ENCODE measurements at places on chromosomes 3 and 15.

DNA sequence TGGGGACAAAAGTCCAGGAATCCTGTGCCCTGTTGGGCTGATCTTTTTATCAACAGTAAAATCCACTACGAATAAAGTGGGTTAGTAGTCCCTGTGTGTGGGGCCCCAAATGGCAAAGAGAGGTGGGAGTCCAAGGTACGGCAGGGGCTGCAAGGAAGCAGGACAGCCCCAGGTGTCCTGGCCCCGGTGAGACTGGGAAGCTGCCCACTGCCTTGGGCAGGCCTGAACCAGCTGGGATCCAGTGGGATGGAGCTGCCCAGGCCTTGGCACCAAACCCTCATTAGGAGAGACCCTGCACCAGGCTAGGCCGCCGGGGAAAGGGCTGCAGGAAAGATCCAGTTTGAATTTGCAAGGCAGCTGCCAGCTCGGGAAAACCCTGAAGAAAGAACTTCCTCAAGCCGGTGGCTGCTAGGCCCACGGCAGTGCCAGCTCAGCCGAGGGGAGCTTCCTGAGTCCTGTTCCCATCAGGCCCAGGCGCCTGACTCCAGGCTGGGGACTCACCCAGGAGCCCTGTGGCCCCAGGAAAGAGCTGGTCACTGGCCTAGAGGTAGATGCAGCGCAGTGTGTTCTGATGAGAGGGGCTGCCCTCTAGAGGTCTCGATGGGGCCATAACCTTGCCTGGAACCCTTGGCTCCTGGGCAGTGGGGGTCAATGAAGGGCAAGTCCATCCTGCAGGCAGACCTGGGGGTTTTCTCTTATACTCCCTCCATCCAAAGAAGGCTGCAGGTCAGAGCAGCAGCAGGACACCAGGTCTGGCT lies 14.4 kb upstream of the GNAI2 start:
- peak; percentile 45 for DNase-seq

- DNase-seq = no peak
Observed at GRCh38 chr3:30625541-30626438, 19.4 kb downstream of the TGFBR2 start.

DNA sequence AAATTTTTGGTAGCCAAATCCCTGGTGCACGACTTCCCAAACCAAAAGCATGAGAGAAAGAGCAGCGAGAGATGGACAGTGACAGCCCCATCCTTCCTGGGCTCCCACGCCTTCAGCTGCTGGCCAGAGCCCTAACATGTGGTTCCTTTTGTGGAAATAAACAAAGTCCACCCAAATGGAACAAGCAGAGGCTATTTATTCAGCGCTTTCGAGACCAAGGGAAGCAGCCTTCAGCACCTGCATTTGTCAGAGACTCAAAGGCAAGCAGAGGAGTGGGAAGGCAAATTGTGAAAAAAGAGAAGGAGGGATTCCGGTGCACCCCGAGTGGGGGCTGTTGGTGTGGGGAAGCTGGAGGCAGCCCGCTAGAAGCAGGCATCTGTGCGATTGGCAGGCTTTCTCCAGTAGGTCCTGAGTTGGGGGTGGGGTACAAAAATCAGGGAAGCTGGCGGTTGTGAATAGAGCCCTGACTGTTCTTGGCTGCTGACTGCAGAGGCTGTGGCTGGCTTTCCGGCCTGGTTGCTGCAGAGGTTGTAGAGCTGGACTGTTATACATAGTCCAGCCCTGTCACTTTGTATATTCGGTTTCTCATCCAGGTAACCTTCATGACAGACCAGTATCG lies 427.2 kb downstream of the OCA2 start:
- DNase-seq = peak; percentile 13

DNA sequence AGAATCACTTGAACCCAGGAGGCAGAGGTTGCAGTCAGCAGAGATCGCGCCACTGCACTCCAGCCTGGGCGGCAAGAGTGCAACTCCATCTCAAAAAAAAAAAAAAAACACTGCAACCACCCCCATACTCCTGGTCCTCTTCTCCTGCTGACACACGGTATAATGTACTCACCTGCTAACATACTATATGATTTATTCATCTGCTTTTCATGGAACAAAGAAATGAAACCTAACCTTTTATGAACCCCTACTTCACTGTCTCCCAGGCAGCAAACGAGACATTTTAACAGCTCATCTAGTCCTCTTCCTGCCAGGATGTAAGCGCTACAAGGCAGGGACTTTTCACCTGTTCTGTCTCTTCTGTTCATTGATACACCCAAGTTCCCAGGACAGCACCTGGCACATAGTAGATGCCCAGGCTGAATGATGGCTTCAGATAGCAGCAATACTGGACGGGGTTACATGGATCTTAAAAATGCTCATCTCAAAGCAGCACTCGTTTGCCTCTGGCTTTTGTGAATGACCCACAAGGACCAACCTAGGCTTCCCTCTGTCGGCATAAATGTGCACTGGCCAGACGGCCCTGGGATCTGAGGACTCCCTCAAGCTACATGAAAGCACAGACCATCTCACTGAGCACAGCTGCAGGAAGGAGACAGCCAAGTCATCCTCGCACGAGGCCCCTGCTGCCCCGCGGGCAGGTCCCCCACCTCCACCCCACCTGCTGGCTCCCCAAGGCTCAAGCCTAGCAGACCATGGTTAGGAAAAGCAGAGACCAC lies 20.3 kb downstream of the XXYLT1 start:
- DNase-seq = no peak

DNA sequence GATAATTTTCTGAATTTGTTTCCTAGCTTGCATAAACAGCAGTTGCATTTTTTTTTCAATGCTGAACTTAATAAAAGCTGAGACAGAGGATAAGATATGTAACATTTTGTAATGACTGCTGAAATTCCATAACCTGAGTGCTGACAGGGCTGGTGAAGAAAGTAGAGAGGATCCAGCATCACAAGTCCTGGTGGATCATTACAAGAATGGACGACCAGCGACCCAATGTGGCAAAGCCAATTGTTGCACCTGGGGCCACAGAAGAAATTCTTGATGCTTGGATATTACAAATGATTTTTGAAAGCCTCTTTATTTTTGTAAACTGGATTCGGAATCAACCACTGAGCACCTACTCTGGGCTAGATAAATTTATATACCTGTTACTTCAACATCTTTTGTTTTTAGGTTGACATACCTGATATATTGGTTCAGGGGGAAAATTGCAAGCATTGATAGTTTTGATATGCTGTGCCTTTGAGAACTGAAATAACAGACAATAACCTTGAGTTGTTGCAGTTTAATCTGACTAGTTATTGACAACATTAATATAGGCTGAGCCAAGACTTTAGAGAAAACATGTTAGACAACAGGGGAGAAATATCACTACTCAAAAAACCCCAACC lies 3.9 kb upstream of the ACTL6A start:
- DNase-seq = peak; percentile 77

DNA sequence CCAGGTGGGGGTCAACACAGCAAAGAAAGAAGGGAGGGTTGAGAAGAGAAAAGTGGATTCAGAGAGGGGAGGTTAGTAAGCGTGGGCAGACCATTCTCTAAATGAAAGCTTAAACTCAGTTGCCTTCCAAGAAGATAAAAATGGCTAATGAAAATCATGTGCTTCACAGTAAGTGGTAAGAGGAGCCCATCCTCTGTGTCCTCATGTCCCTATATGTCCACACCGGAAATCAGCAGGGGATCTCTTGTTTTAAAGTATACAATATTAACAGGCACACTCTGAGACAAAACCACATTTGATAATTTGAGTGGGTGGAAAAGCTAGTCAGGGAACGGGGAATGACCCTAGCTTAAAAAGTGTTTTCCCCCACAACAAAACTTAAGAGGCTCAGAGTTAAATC lies 4.4 kb upstream of the FOXP1 start:
- DNase-seq = no peak

DNA sequence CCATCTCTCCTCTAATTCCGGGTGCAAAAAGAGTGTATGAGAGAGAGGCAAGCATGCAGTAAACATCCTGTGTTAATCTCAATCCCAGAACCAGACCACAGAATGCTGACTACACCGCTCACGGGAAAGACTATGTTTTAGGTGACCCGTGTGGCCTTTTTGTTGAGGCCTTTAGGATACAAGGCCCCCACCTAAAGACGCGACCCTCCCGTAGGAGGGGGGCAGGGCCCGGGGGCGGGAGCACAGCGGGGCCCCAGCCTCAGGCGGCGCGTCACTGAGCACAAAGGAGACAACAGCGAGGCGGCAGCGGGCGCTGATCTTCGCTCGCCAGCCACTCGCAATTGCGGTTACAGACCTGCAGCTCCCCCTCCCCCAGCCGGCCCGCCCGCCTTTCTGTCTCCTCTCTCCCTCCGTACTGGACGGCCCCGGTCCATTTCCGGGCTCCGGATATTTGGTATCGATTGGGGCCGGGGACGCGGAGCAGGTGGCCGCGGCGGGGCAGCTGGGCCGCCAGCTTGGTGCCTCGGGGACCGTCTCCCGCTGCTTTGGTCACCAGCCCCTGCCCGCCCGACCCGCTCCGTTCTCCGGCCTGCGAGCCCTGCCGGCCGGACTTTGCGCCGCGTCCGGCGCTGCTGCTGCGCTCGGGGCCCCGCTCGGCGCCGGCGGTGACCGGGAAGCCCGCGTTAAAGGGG lies at the start of gene CCDC50:
Gene CCDC50 (plus strand): TSS at position 433 of the 692 bp plus-strand sequence. CDS start 281 bp downstream, outside the sequence.
- peak; percentile 85 for DNase-seq

- DNase-seq = no peak
Observed at GRCh38 chr15:45285413-45285812, 33.4 kb downstream of the SLC28A2 start.

- DNase-seq = no peak
Observed at GRCh38 chr3:69791919-69792399, 52.7 kb downstream of the MITF start.

All from neural progenitor cell (in vitro differentiated cells).